NCI-H345 (cell line): ENCODE measurements at places on chromosomes 2 and 18.

DNA sequence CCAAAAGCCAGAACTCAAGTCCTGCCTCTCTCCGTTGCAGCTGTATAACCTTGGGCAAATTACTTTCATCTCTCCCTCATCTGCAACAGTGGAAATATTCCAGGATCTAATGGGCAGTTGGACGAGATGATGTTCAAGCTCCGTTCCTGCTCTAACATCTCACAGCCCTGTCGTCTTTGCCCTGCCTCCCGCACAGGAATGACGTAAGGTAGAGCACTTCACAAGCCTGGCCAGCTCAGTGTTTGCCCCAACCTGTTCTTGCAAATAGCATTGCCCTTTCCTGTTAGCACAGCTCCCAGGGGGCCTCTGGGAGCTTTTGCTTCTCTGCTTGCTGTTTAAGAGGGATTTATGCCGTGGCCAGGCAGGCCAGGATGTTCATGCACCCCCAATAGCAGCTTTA lies 107.9 kb downstream of the KLHL29 start:
- DNase-seq: peak; percentile 84

DNA sequence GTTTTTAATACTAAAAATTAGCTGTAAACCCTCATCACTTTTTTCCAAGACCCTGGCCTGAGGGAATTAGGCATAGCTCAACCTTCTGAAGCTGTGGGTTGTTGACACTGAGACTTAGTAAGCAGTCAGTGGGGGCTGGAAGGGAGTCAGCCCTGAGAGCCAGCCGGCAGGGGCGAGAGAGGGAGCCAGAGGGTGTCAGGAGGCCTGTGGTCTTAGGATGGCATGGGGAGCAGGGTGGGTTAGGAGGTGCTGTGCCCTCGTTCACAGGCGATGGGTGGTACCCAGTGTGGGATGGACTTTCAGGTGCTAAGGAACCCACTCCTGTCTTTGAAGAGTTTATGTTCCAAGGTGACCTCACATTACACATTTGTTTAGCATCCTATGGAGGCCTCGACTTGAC lies 49.3 kb downstream of the IL1RL2 start:
- DNase-seq: no peak

DNA sequence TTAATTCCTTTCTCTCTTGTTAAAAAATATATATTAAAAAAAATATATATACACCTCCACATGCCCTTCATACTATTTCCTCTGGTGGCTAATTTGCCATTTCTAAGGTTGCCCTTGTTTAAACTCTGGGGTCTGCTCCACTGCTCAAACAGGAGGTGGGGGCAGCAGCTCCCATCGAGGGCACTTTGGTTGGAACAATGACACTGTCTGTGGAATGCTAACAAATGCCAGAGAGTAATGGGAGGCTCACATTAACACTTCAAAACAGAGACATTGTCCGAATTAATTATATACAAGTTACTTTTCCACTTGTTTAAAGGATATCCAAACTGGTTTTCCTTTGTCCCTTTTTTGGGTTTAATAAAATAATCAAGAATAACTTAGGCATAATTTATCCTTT lies 58.8 kb upstream of the CD302 start:
- no peak for DNase-seq

DNA sequence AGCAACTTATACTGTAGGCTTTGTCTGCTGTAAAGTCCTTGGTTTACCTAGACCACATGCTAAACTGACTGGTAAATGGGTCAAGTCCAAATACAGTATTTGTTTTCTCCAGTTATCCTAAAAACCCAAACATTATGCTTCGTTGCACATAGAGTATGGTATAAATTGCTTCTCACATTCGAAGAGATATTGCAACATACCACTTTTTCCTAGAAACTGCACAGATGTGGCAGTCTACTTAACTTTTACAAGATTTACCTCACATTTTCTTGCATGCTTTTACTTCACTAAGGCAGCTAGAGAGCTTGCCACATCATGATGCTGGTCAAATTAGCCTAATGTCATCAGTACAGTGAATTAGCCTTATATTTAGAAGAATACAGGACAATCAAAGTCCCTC lies 66.0 kb upstream of the SCN7A start:
- no peak for DNase-seq

DNA sequence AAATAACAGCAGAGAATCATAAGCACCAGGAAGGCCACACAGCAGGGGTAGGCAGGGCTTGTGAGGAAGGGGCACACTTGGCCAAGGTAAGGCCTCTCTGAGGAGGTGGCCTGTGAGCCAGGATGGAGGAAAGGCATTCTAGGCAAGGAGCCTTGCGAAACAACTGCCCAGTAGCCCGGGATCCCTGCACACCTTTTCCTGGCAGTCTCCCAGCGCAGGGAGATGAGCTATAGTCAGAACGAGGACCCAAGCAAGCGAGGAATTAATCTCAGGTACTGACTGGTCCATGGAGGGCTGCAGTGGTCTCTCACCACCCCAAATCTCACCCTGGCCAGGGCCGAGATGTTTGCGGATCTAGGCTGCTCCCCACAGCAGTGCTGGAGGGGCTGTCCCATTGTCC lies 64.9 kb upstream of the STPG4 start:
- DNase-seq: no peak

GRCh38 chr18:55069497-55069896 lies 110.2 kb upstream of the CCDC68 start:
- DNase-seq: no peak

DNA sequence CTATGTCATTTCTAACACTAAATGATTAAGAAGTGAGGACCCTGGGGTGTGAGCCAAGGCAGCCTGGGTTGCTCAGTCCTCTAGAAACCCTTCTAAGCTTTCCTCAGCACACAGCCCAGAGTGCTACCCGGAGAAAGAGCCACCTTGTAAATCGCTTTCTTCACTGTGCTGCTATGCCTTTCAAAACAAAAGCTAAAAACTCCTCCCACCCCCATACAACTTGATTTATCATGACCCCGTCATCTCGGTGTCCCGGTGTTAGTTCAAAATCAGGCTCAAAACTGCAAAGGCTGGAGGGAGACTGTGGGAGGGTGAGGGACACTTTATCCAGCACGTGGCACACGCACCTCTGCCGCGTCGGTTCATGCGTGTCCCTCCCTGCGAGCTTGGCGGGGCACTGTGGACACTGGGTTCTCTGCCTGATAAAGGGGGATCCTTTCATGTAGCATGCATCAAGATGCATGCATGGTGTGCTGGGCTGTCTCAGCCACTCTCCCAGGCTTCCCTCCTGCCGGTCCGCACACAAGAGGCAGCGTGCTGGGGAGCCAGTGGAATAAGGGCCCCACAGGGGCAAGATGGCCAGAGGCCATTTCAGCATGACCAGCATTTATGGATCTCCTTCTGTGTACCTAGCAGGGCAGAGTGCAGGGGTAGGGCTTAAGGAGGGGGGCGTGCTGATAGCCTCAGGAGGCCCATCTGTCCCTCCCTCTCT lies 170.4 kb downstream of the SMAD7 start:
- DNase-seq: no peak

GRCh38 chr2:232228971-232229894 lies 149.3 kb upstream of the ALPP start:
- no peak for DNase-seq
